ENCODE measurements at places on chromosomes 6 and 20. TPM values are rescaled to one million over a fixed set of nuclear protein-coding genes. Genes with fewer than 3 reads are reported as not detected.

The OPRL1 gene
- 0.36 TPM for total RNA-seq

- no peak for DNase-seq
Observed at GRCh38 chr6:157595768-157596167, 214.8 kb downstream of the ZDHHC14 start.

- DNase-seq: no peak
Observed at GRCh38 chr6:114170958-114171387, 171.8 kb downstream of the HS3ST5 start.

DNA sequence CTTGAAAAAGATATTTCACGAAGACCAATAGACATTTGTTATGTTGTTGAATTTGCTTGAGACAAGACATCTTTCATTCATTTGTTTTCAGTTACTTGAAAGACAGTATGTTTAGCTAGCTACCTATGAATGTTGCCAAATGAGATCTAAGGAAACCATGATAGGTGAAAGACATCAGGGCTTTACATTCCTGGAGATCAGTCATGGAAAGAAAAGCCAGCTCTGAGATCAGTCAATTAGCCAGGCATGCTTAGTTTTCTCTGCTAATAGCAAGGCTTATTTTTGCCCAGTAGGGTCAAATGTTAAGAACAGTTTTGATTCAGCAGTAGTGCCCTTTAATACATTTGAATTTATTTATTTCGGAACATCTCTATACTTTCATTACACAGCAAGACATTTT lies 116.5 kb upstream of the EDN1 start:
- DNase-seq: no peak

DNA sequence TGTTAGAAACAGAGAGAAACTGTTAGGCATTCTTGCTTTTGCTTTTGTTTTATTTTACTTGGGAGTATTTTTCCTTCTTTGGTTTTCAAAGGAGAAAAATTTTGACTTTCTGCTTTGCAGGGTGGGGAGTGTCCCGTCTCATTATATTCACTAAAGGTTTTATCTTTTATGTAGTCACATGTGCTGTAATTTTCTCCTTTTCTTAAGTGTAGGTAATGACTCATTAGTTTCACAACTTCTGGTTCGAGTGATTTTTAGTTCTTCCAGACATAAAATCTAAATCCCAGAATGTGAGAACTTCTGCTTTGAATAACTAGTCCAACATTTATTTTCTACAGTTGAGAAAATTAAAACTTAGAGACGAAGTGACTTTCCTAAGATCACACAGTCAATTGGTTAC lies 37.7 kb downstream of the ADGRF1 start:
- DNase-seq: no peak

DNA sequence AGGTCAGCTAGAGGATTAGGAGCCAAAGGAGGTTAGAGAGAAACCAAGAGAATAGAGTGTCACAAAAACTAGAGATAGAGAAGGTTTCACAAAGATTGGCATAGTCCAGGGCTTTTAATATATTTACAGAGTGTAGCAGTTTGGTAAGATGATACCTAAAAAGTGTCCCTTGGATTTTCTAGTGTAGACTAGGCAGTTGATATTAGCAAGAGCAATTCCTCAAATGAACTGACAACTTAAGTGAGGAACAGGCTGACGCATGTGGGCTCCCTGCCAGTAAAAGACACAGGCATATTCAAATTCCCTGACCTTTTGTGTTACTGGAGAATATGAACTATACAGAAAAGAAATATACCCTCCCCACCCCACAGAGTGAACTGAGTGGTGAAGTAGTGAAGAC lies 40.1 kb downstream of the VTA1 start:
- peak; percentile 77 for DNase-seq
